GM18507 (cell line): ENCODE measurements at places on chromosomes 5 and 9.

- no peak for DNase-seq
Measured at GRCh38 chr5:63962279-63962678, at the start of gene HTR1A. TSS of gene HTR1A (minus strand) at chr5:63962445. CDS start at chr5:63961719, 726 bp downstream.

GRCh38 chr5:19790829-19791466 is 197.1 kb downstream of the CDH18 start:
- no peak for DNase-seq

GRCh38 chr9:83544002-83544698 is 5.9 kb upstream of the FRMD3 start:
- DNase-seq, result peak; percentile 36

GRCh38 chr5:81161012-81161601 is 72.0 kb upstream of the CKMT2 start:
- peak; percentile 17 for DNase-seq

DNA sequence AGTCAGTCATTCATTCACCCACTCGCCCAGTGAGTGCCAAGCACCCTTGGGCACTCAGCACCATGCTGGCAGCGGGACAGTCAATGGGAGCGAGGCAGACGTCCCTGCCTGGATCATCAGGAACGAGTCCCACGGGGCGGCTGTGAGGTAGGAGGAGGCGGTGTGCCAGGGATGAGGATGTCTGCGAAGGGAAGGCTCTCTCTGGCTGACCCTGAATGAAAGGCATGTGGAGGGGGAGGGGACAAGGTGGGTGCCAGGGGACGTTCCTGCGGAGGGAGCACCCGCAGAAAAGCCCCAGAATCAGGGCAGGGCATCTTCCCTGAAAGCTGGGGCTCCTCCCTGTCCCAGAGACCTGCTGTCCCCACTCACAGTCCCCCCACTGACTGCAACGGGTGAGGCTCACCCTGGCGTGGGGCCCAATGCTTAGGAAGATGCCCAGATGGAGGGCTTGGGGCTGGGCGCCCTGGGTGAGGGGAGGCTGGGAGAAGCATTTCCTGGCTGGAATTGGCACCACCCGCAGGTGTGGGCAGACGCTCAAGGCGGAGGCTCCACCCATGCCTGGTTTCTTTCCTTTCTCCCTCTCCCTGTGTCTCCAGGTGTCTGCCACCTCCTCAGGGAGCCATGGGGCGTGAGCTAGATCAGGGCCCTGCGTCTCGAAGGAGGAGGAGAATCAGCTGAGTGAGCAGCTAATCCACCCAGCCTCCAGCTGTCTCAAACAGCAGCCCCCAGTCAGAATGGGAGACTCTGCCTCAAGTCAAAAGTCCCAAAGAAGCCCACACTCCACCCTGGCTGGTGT is 179.0 kb upstream of the PPP1R26 start:
- no peak for DNase-seq

DNA sequence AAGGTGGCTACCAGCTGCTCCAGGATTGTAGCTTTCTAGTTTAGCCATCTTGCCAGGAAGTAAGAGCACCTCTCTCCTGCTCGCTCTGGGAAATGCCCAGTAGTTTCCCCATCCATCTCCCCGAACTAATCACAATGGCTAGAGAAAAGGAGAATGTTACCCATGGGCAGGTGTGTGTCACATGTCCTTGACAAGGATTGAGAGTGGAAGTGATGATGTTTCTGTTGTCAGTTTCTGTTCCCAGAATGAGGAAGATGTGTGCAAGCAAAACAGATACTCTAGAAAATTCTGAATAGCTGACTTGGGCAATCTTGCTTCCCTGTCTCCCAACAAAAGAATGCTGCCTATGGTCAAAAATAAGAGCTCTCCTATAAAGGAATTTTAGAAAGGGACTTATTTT is 429.5 kb downstream of the EBF1 start:
- no peak for DNase-seq

DNA sequence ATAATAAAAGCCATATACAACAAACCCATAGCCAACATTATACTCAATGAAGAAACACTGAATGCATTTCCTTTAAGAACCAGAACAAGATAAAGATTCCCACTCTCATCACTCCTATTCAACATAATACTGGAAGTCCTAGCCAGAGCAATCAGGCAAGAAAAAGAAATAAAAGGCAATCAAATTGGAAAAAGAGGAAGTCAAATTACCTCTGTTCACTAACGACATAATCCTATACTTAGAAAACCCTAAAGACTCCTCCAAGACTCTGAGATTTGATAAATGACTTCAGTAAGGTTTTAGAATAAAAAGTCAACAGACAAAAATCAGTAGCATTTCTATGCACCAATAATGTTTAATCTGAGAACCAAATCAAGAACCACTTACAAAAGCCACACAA is 36.6 kb upstream of the HTR4 start:
- no peak for DNase-seq

- DNase-seq, result no peak
Measured at GRCh38 chr5:140502834-140503233, 44.6 kb upstream of the EIF4EBP3 start.

- no peak for DNase-seq
Measured at GRCh38 chr9:70589571-70590314, 175.3 kb upstream of the KLF9 start.

GRCh38 chr5:128693764-128694163 is 155.7 kb upstream of the FBN2 start:
- DNase-seq, result no peak

DNA sequence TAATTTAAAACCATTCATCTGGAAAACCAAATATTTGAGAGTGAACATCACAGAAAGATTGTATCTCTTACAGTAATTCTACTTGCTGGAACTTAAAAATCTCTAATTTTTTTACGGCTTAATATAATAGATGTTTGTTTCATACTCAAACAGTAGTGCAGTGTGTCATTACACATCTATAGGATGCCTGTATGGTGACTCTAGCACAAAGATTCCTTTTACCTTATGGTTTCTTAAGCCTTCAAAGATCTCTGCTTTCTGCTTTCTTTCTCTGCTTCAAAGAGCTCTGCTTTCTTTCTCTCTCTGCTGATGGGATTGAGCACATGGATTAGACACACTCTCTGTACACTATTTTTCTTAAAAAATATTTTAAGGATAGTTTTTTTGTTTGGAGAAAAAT is 374.0 kb upstream of the CDH9 start:
- DNase-seq, result no peak

DNA sequence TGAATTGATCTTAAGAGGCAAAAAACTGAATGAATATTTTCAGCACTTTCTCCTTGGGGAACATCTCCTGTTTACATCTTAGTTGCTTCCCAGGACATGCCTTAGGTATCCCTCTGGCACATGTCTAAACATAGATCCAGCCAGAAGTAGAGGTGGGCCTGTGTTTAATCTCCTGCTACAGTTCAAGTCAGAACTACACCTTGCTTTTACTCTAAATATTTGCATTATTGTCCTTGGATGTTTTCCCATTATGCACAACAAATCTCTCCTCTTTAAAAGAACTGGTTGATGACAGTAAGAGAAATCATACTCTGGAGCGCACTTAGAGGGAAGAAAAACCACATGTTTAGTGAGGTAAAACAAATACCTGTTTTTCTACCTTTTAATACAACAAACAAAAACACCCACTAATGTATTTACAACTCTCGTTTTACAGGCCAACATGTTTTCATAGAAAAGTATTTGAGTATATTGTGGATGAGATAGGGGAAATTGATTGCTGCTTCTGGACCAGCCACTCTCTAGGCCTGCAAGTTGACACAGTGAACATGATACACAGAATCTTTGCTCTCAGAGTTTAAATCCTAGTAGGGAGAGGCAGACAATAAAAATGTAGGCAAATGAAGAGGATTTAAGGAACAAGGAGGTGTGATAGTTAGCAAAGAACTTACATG is 32.3 kb downstream of the TNFAIP8 start:
- DNase-seq, result no peak

DNA sequence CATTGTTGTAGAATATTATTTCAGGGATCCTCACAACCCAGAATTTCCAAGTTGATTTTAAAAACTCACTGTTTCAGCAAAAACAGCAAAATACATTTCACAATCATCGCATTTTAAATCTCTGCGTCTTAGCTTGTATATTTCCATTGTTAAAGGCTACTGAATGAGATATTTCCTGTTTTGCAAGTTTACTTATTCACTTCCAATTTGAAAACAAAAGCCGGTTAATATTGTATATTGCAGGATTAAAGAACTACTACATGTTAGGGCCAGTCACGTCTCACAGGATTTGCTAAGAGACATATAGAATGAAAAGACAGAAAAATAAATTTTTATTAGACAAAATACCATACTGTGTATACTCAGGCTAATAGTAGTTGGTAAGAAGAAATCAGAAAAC is 395.9 kb upstream of the CDH9 start:
- no peak for DNase-seq
